ENCODE measurements at places on chromosomes 6 and 20.

- no peak for DNase-seq
Measured at GRCh38 chr6:27593200-27593818, 120.4 kb upstream of the ZNF184 start.

- DNase-seq = no peak
Measured at GRCh38 chr6:11804135-11804534, 25.5 kb upstream of the ADTRP start.

DNA sequence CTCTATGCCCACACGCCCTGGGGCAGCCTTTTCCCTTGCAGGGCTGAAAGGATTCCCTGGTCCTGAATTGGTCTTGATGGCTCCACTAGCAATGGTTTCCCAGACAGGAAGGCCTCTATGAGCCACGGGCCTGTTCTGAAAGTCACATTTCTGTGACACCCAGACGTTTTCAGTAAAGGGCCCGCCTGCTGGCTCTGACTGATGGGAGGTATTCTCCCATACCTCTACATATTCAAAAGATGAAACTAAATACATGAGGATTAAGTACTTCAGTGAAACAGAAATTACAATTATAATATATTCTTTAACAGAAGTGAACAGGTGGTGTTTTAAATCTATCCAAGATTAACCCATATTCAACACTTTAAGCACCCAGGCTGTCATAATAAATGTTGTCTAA is 629.8 kb downstream of the CDH26 start:
- DNase-seq = no peak

- no peak for DNase-seq
Measured at GRCh38 chr6:155031091-155031490, 36.0 kb downstream of the TIAM2 start.

DNA sequence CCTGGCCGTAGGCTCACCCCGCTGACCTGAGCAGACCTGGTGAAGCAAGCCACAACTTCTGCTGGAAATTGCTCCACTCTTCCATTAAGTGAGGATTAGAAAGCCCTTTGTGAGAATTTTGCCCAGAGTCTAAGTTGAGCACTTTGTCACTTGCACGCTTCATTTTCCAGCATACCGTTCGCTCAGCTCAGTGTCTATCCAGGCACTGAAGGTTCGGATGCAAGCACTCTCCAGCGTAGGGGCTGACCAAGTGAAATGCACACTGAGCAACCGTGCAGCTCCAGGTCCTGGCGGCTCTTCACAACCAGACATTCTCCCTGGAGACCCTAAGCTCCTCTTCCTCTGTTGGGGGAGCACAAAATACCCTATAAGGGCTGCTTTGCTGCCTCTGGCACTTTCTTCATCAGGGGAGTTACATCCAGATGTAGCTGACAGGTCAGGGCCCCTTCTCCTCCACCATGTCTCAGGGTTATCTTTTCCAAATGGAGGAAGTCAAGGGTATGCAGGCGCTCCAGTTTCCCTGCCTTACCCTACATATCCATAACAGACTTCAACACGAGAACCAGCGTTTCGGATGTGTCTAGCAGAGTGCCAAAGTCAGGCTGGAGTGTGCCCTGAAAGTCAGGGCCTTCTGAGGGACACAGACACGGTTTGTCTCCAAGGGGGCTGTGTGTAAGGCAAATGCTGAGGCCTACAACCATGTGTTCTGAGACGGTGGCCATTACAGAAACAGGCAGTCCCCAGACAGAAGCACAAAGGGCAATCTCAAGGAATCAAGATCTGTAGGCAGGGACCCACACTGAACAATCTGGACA is 146.7 kb upstream of the AFDN start:
- no peak for DNase-seq

DNA sequence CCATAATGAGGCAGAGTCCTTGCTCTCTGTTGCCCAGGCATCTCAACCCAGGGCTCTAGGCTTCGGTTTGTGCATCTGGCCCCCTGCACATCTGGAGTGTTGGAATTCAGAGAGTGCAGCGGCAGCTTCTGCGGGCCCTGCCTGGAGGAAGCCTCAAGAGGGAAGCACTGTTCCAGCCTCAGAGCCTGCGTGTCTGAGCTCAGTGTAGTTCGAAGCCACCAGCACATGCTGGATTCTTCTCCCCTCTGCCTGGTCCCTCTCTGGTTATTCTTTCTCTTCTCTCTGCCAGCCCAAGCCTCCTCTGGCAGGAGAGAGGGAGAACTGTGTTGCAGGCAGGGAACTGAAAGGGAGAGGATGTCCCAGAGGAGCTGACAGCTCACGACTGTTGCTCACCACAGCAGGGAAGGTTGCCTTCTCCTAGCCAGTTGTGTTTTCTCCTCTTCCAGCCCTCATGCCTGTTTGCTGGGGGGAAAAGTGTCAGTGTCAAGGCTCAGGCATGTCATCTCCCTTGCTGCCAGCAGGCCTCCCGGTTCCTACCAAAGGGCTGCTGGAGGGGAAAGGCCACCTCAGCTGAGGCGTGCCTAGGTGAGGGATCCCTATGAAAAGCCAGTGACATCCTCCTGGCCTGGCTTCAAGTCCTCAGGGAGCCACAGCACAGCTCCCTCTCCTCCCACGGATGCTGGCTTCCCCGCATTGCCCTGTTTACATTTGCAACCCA is 126.0 kb upstream of the LRFN2 start:
- DNase-seq = no peak

DNA sequence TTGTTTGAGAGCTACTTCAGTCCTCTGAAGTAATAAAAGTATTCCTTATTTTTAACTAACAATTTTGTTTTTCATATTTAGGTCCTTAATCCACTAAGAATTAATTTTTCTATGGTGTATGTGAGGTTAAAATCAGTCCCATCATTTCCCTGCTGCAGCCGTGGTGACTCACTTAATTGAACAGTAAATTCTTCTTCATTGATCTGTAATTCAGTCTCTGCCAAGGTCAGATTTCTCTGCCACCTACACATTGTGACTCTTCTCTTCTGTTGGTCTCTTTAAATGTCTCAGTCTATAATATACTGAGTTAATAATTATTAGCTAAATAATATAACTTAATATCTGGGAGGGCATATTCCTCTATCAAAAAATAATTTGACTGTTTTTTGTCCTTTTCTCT is 262.3 kb downstream of the UTRN start:
- DNase-seq = no peak

DNA sequence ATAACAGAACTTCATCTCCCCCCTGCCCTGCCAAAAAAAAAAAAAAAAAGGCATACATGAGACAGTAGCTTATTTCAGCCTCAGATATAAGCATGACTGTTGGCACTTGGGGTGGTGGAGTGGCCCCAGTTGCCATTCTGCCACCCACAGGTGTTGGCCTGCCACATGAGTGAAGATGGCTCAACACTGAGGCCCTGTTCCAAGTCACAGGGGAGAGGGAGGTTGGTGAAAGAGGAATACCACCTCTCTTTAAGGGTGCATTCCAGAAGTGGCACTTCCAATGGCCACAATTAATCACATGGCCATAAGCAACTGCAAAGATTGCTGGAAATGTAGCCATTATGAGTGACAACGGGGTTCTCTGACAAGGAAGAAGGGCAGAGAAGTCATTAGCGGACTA is 61.9 kb upstream of the JARID2 start:
- no peak for DNase-seq

DNA sequence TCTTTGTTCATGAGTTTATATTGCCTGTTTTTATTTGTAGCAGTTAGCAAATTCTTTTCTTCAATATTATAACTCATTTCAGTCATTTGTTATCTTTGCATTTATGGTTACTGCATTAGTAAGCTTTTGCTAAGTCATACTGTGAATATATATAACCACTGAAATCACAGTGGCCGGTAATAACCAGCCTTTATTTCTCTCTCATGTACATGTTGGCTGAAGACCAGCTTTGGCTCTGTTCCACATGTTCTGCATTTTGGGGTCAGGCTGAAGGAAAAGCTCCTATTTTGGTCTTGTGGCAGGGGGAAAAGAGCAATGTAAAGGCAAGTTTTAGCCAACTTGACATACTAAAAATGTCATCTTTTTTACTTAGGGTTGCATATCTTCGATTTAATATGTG is 276.3 kb downstream of the BCKDHB start:
- no peak for DNase-seq

GRCh38 chr6:139996253-139996834 is 621.9 kb upstream of the CITED2 start:
- DNase-seq = peak; percentile 3

DNA sequence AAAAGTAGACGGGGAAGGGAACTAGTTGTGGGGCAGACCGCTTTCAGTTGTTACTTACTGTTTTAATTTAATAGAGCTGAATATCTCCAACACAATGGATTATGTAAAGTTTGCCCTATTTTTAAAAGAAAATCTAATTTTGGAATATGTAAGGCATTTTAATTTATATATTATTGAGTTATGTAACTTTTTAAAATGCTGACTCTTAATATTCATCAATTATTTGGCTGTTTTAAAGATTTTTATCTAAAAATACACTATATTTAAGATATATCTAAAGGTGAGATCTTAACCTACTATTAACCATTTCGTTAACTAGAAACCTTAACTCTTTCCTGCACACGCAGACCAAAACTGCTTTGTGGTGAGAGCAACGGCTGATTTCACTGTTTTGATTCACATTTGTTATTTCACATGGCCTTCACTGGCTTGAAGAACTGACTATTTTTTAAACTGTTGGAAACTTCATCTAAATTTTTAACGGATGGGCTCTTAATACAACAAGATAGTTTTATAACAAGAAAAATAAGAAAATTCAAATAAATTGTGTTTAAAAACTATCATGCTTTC is 87.9 kb downstream of the HUS1B start:
- DNase-seq = no peak

DNA sequence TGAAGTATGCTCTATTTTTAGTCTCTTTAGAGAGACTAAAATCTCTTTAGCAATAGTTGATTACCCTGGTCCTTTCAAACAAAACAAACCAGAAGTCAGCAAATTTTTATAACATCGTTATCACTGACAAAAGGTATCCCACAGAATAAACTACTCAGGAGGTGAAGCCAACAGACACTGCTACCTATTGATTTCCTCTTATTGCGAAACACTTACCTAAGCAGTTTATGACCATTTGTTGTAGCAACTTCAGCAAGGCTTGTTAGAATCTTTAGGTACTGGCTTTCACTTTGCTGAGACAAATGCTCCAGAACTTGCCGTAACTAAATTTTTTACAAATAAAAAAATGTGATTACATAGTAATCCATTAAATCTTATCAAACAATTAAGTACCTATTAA is 64.4 kb downstream of the HACE1 start:
- no peak for DNase-seq

GRCh38 chr20:23152308-23152892 is 66.3 kb upstream of the CD93 start:
- DNase-seq = no peak

- DNase-seq = no peak
Measured at GRCh38 chr6:140345935-140346334, 971.5 kb upstream of the CITED2 start.

GRCh38 chr20:19881990-19882389 is 123.9 kb downstream of the RIN2 start:
- no peak for DNase-seq

DNA sequence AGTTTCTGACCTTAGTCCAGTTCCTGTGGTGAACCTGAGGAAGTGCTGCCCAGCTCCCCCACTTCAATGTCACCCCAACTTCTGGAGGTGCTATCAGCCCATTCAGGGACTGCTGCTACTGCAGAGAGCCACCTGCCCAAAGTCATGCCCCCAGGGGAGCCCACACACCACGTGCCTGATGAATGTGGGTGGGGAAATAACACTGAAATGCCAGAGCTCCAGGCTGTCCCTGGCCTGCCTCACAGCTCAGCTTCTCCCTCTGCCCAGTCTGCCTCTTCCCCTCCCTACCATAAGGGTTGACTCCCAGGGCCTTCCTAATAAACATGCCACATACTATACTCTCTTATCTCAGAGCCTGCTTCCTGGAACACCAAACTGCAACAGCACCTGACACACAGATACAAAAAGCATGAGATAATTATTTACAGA is 276.4 kb upstream of the MOCS1 start:
- peak; percentile 34 for DNase-seq

Data from germinal center (tissue), 1 donor.